Kidney (tissue), 22 donors: ENCODE measurements at places on chromosomes 5 and 9.

GRCh38 chr9:4743131-4743875 lies 2.3 kb upstream of the AK3 start:
- no peak for DNase-seq

DNA sequence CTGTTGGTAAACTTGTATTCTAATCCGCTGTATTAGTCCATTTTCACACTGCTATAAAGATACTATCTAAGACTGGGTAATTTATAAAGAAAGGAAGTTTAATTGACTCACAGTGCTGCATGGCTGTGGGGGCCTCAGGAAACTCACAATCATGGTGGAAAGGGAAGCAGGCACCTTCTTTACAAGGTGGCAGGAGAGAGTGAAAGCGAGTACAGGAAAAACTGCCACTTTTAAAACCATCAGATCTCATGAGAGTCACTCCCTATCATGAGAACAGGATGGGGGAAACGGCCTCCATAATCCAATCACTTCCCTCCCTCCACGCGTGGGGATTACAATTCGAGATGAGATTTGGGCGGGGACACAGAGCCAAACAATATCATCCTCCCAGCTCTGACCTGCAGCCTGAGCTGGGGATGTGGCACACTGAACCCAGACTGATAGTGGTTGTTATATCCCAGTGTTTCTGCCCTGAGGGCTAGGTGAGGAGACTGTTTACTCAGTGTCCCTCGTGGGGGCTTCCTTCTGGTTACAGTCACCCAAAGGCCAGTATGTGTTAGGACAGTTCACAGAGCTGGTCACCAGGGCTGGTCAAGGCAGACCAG lies 488.3 kb downstream of the KDM4C start:
- no peak for DNase-seq

GRCh38 chr9:11319538-11319937 lies 706.7 kb upstream of the PTPRD start:
- no peak for DNase-seq

DNA sequence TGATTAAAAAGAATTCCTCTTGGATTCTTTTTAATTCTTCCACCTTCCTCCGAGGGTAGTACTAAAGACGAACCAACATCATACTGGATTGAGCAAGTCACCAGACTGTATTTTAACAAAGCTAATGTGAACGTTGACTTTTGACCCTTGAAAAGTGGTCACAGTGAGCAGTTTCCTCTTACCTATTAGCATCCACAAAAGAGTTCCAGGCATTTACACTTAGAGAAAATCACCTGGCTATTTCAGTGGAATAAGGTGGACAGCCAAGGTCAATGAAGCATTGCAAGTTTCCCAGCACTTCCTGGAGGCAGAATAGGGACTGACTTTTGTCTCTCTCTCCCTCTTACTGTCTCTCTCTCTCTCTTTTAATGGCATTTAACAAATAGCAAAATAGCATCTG lies 145.1 kb upstream of the DAB2 start:
- peak; percentile 75 for DNase-seq

DNA sequence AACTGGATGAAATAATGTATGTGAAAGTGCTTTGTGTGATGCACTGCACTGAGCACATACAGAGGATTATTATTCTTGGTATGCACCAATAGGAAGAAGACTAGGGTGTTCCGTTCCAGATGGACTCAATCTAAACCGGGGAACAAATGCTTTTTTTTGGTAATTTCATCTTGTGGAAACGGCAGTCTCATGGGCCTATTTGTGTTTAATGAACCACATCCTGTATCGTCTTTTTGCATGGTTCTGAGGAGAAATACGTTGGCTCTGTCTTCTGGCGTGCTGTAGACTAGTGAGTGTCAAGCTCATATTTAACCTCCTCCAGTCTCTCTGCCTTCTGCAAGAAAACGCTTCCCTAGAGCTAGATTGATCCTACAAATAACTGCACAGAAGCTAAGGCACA lies 30.0 kb downstream of the TRIM32 start:
- DNase-seq = no peak

DNA sequence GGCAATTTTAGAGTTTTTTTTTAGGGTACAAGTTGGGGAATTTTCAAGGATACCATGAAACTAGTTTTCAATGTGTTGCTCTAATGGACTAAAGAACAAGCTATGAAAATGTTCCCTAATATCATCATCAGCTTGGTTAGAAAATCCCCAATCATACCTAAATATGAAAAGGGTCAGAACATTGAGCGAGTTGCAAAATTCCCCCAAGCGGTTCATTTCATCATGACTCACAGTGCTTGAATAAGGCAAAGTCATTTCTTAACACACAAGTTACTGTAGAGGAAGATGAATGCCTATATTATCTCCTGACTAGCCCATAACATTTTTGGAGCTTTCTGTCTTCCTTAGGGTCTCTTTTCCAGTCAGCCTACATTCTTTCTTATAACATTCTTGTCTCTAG lies 62.7 kb downstream of the ST8SIA4 start:
- DNase-seq = no peak

- DNase-seq = no peak
These were observed 68.2 kb downstream of the FAM114A2 start for GRCh38 chr5:153970496-153970895.

DNA sequence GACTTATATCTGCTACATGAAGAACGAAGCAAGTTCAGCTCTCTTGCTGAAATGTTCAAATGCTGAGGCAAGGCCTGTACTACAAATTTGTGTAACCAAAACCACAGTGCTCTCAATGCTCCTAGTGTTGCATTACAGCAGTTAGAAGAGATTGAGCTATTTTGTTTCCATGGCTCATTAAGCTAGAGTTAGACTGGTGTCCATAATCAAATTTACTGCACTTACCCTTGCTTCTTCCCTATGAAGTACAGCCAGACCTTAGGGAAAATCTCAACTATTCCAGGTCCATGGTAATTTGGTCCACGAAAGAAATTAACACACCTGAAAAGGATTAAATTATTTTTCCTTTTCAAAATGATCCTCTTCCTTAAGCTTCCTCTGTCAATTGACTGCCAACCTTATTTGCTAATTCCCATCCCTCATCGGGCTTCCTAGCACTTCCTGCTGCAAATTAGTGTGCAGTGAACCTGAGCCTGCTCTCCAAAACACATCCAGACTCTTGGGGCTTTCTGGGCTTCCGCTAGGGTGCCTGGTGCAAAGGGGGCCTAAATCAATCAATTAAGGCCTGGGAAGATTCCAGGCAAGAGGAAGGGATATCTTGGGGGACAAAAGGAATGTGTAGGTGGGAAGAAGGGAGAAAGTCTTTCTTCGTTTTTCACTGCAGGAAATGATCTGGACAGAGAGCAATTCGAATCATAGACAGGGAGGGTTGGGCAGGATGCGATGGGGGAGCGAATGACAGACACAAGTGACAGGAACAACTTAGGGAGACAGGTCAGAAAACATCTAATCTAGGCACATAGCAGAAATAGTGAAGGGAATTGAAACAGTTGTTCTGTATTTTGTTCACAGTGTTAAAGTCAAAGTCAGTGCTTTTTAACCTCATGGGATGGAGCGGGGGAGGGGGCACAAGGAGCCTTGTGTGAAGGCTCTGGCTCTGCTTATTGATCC lies 542.4 kb downstream of the RAB3C start:
- DNase-seq = peak; percentile 63

- no peak for DNase-seq
These were observed 235.2 kb upstream of the DAB2 start for GRCh38 chr5:39660020-39660419.

DNA sequence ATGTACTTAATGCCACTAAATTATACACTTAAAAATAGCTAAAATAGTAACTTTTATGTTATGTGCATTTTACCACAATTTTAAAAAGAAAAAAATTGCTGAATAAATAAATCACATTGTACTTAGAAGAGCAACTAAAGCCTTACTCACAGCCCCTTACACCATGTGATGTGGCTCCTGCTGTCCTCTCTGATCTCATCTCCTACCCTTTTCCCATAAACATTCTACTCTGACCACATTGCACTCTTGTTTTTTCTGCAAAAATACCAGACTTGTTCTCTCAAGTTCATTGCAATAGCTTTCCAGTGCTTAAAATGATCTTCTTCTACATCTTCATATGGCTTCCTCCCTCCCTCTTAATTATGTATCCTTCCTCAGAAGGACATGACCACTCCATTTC lies 268.4 kb downstream of the ELAVL2 start:
- DNase-seq = no peak

GRCh38 chr9:38229104-38229500 lies 160.1 kb upstream of the SHB start:
- DNase-seq = peak; percentile 54

GRCh38 chr5:116778651-116779280 lies 204.1 kb upstream of the SEMA6A start:
- DNase-seq = peak; percentile 32

DNA sequence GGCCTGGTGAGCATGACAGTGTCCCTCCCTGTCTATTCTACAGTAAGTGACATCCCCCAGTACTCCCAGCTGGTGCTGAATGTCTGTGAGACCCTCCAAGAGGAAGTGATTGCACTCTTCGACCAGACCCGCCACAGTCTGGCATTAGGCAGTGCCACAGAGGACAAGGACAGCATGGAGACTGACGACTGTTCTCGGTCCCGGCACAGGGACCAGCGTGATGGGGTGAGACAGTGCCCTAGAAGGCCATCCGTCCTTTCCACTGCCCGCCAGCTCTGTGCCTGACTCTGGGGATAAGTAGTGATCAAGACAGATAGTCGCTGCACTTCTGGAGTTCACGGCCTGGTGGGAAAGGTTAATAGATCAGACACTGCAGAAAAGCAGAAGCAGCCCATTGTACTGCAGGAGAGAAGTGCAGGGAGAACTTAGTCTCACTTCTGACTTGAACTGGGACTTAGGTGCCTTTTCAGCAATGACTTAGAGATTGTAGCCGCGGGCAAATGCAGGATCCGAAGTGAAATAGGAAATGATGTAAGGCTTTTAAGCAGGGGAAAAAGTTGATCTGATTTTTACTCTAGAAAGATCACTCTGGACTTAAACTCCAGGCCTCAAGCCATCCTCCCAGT lies 28.4 kb downstream of the SH3GLB2 start:
- peak; percentile 56 for DNase-seq

DNA sequence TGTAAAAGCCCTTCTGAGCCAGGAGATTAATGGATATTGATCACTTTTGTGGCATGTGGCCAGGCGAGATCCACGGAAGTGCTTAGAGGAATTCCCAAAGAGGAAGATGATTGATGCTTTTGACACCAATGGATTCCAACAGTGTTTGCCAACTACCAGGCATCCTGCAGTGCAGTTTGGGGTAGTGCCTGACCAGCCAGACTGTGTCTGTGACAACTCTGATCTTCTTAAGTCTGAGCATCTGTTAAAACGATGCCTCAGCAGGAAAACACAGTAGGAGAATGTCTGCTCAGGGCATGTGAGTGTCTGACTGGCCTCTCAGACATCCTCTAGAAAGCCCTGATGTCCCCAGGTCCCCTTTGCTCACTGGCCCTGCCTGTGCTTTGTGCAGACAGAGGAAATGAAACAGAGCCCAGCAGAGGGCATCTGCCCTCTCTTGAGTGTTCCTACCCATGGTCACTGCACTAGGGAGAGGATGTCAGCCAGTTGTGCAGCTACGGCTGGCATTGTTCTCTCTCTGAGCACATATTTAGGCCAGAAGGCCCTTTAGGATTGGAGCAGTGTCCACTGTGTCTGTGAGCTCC lies 57.0 kb downstream of the TRPC7 start:
- no peak for DNase-seq

- peak; percentile 22 for DNase-seq
These were observed 6.7 kb downstream of the SUSD3 start for GRCh38 chr9:93065135-93065720.

- DNase-seq = no peak
These were observed 443.4 kb downstream of the ANXA1 start for GRCh38 chr9:73595036-73595545.

DNA sequence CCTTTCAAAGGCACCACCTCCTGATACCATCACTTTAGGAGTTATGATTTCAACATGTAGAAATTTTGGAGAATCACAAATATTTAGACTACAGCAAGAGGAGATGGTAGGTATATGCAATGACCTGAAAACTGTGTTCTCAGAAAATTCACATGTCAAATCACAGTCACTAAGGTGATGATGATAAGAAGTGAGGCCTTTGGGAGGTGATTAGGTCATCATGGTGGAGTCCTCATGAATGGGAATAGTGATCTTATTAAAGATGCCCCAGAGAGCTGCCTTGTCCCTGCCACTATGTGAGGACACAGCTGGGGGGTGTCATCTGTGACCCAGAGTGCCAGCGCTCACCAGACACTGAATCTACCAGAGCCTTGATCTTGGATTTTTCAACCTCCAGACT lies 513.5 kb upstream of the TUSC1 start:
- DNase-seq = no peak

- no peak for DNase-seq
These were observed 24.7 kb upstream of the TJP2 start for GRCh38 chr9:69149321-69149807.

DNA sequence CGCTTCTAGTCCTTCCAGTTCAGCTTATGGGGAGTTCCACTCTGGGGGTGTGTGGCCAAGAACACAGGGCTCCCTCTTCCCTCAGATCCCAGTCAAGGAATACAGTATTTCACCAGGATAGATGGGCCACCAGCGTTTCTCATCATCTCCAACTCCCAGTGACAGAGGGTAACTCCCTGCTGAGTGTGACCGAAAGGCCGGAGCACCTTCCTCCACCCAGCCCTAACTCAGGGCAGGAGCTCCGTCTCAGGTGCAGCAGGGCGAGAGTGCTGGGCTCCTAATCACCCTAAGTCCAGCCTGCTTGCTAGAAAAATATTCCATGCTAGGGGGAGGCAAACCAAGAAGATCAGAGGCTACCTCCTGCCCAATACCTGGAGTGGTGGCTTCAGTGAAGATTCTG lies 102.6 kb downstream of the ADAMTS2 start:
- DNase-seq = peak; percentile 15

DNA sequence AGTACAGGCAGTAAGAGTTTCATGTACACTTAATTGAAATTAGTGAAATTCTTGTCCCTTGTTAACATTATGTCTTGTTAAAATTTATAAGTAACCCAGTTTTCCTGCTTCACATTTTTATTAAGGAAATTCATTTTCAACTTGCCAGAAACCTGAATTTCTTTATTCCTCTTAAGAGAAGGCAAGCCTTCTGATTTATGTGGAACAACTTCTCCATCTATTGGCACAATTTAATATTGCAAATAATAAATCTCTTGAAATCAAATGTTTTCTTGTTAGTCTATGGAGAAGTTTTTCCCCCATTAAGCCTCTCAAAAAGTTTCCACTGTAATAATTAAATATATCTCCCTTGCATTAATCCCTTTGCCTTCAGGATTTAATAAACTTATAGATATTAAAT lies 33.8 kb upstream of the ACO1 start:
- DNase-seq = peak; percentile 70

DNA sequence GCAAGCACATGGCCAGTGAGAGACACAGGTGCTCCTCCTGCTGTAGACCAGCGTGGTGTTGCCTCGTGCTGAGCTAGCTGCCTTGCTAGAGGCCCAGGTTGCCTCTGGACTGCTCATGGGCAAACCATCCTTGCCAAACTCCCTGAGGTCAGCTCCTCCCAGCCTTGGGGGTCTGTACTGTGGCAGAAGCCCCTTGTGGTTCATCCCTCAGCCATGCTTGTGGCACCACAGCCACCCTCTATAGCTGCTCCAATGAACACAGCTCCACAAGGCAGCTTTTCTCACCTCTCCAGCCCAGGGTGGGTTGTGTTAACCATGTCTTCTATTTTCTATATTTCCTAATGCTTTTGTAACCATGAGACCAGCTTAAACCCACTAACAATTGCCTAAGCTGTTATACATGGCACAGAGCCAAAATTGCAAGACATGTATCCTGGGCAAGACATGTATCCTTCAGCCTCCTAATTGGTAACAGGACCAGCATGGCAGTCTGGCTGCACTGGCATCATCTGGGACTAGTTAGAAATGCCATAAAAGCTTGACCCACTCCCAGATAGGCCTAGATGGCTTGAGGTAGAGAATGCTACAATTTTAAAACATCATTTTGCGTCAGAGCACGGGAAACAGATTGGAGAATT lies 183.1 kb upstream of the S1PR3 start:
- no peak for DNase-seq

GRCh38 chr5:95791751-95792150 lies 30.8 kb downstream of the GLRX start:
- DNase-seq = no peak
